Activated CD8-positive, alpha-beta memory T cell treated with anti-CD3 and anti-CD28 coated beads for 36 hours (primary cell): ENCODE measurements at places on chromosomes 2 and 18. TPM values are rescaled to one million over a fixed set of nuclear protein-coding genes. Genes with fewer than 3 reads are reported as not detected.

CPO gene
- not detected for total RNA-seq

CROCC2 gene
- total RNA-seq = not detected

WIPF1 gene
- 350 TPM for total RNA-seq

MC4R gene
- not detected for total RNA-seq

ERBB4 gene
- not detected for total RNA-seq

HEATR5B gene
- total RNA-seq = 18.2 TPM

DOCK10 gene
- total RNA-seq = 144 TPM

RIF1 gene
- total RNA-seq = 74.1 TPM

HOXD4 gene
- total RNA-seq = not detected

PCARE gene
- total RNA-seq = not detected

TCF7L1 gene
- not detected for total RNA-seq

OR6B2 gene
- total RNA-seq = not detected

SP110 gene
- 51.0 TPM for total RNA-seq

C2orf66 gene
- not detected for total RNA-seq

ITSN2 gene
- total RNA-seq = 61.6 TPM

GALNT5 gene
- not detected for total RNA-seq

FNDC4 gene
- total RNA-seq = not detected

HJURP gene
- 53.9 TPM for total RNA-seq

COQ10B gene
- 19.2 TPM for total RNA-seq

SELENOI gene
- total RNA-seq = 63.9 TPM

RIT2 gene
- not detected for total RNA-seq

EML6 gene
- total RNA-seq = 0.89 TPM

RBM44 gene
- total RNA-seq = 0.25 TPM

TEX44 gene
- not detected for total RNA-seq

ERCC3 gene
- 57.7 TPM for total RNA-seq

TUBB8B gene
- not detected for total RNA-seq

NOL4 gene
- total RNA-seq = not detected

UPP2 gene
- total RNA-seq = not detected
